ENCODE measurements at places on chromosomes 4 and X. TPM values are rescaled to one million over a fixed set of nuclear protein-coding genes. Genes with fewer than 3 reads are reported as not detected.

Gene SYNPO2
- 46.9 TPM for polyA plus RNA-seq

Gene RAB39B
- 0.09 TPM for polyA plus RNA-seq

Gene ATOH1
- not detected for polyA plus RNA-seq

Gene TSPAN6
- 55.4 TPM for polyA plus RNA-seq

Gene AKAP14
- polyA plus RNA-seq: not detected
